ENCODE measurements at places on chromosomes 16 and 17. TPM values are rescaled to one million over a fixed set of nuclear protein-coding genes. Genes with fewer than 3 reads are reported as not detected.

Gene MARCHF10
- total RNA-seq: not detected

Gene ZNF207
- 211 TPM for total RNA-seq

Gene CDRT15
- not detected for total RNA-seq

Gene PMP22
- total RNA-seq: 7.3 TPM

Gene TPSD1
- total RNA-seq: not detected

Gene ADAP2
- 1.8 TPM for total RNA-seq

Gene CFAP97D1
- total RNA-seq: 0.18 TPM

Gene MYADML2
- not detected for total RNA-seq

Gene SUPT6H
- total RNA-seq: 129 TPM

Gene CHD9
- total RNA-seq: 32.0 TPM

Gene CACNG4
- 12.8 TPM for total RNA-seq

Gene GALK1
- total RNA-seq: 41.1 TPM

Gene B9D1
- total RNA-seq: 11.5 TPM

Gene EVPLL
- not detected for total RNA-seq

Gene ADAD2
- not detected for total RNA-seq

Gene RBFOX1
- total RNA-seq: 0.67 TPM

Gene ANKRD40
- total RNA-seq: 114 TPM

Gene TBX21
- total RNA-seq: not detected

Gene HID1
- 30.4 TPM for total RNA-seq

Gene HSD3B7
- total RNA-seq: 2.4 TPM

Gene PIMREG
- 15.8 TPM for total RNA-seq

Gene PLLP
- total RNA-seq: 53.0 TPM

Gene SMIM36
- total RNA-seq: not detected

Gene KRT28
- total RNA-seq: not detected

Gene WSCD1
- not detected for total RNA-seq

Gene FOXF1
- not detected for total RNA-seq

Gene CDH13
- 3.5 TPM for total RNA-seq

Gene SLC35G6
- total RNA-seq: not detected

Gene MXRA7
- 70.2 TPM for total RNA-seq

Gene ZNF598
- 43.7 TPM for total RNA-seq

Gene SPSB3
- total RNA-seq: 28.0 TPM

Gene KIF2B
- total RNA-seq: not detected

Gene CLDN7
- total RNA-seq: 111 TPM

Gene OR3A2
- not detected for total RNA-seq

Gene TEX14
- total RNA-seq: 0.30 TPM

Gene PSMC3IP
- 24.7 TPM for total RNA-seq

Gene ZNF747
- total RNA-seq: 6.9 TPM

Gene KRTAP9-4
- not detected for total RNA-seq

Gene TK1
- 190 TPM for total RNA-seq

Gene SSTR5
- 0.23 TPM for total RNA-seq

Gene C16orf54
- not detected for total RNA-seq

Gene CWC25
- total RNA-seq: 19.1 TPM

Gene TNP2
- total RNA-seq: not detected

Gene FGF11
- 0.91 TPM for total RNA-seq

Gene FBXW10
- total RNA-seq: 0.11 TPM

Gene NPB
- total RNA-seq: 0.68 TPM

Gene MPV17L
- 3.7 TPM for total RNA-seq

Gene KAT2A
- 46.5 TPM for total RNA-seq

Gene MYH2
- total RNA-seq: not detected

Gene OR1A1
- not detected for total RNA-seq

Gene GINS3
- total RNA-seq: 15.2 TPM

Gene LITAFD
- total RNA-seq: not detected
